Activated CD8-positive, alpha-beta memory T cell treated with anti-CD3 and anti-CD28 coated beads for 1 hour (primary cell): ENCODE measurements at places on chromosomes 12 and 14.

GRCh38 chr12:120368789-120369602 lies at the start of gene MSI1:
Gene MSI1, minus strand, starts transcription at chr12:120369164. Its CDS starts 73 bp downstream, at chr12:120369091.
- no peak for DNase-seq

GRCh38 chr12:78157199-78157598 lies 326.5 kb downstream of the NAV3 start:
- no peak for DNase-seq

- no peak for DNase-seq
Observed at GRCh38 chr12:76398106-76398505, 49.9 kb upstream of the BBS10 start.

DNA sequence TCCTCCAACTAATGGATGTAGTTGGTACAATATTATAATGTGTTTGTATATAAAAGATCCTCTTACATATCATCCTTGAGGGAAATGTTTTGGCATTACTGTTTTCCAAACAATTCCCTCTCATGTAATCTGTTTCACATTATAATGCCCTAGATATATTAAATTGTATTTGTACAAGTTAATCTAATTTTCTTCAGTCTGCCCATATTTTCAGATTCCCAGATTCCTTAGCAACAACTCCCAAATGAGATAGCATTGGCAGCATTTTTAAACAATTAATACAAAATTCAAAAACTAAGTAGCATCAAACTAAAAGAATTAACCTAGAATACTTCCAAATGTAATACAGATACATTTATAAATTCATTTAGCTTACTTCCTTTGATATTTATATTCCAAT lies 860.2 kb downstream of the C12orf50 start:
- DNase-seq = no peak

GRCh38 chr12:102885043-102885932 lies 31.8 kb downstream of the PAH start:
- no peak for DNase-seq

GRCh38 chr12:105850103-105850968 lies 288.4 kb downstream of the NUAK1 start:
- DNase-seq = no peak

DNA sequence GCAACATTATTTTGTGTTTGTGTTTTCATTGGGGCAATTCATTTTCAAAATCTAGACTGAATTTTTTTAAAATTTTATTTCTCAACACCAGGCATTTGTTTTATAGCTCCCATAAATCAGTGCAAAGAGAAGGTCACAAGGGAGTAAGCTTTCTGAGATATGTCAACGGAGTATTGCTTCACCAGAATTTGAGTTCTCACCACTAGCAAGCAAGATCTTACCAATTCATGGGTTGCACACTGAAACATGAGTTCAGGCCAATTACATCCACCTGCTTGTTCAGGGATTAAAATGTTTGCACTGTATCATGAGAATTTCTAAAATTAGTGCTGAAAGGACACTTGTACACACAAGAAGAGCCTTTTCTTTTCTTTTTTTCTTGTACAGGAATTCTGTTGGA lies 121.9 kb downstream of the CAND1 start:
- no peak for DNase-seq

DNA sequence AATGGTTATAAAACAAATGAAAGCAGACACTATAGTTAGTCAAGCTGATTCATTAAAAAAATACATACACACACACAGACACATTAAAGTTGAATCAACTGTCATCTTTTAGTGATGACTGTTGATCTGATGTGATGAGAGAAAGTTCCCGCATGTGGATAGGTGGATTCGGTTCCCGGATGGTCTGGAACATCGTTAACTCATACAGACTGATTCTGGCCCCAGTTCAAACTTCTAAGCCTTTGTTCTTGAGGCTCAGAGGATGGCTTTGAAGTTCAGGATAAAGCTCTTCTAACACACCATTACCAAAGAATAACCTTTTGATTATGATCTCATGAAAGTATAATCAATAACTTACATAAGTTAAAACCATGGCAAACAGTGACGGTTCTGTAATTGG lies 27.5 kb downstream of the WIF1 start:
- DNase-seq = no peak

DNA sequence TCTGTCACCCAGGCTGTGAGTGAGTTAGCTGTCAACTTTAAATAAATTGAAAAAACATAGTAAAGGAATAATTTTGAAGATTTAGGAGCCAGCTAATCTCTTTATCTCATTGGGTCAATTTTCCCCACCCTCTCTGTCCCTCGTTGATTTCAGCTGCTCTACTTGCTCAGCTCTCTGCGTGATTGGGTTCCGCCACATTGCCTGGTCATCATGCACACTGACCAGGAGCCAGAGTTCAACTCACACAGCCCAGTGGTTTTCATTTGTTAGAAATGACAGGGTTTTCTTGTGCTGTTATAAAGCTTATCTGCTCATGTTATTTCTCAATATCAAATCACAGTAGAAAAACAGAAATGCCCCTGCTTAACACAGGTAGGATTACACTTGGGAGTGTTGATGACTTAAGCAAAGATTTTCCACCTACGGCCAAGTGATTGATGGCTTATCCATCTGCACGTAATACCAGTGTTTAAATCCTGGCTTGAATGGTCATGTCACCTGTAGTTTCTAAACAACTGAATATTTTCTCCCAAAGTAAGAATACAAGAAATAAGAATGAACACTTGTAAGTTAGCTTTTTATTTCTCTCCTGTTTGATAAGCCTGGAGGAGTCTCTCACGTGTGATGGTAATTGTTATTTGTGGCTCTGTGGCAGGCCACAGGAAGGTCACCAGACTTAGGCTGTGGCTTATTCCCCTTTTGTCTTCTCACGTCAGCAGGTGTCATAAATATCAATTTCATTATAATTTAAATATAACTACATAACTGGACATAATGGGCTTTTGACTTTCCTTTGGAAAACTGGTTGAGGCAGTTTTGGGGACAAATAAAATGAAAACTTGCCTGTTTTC lies 367.2 kb upstream of the DDHD1 start:
- DNase-seq = no peak

DNA sequence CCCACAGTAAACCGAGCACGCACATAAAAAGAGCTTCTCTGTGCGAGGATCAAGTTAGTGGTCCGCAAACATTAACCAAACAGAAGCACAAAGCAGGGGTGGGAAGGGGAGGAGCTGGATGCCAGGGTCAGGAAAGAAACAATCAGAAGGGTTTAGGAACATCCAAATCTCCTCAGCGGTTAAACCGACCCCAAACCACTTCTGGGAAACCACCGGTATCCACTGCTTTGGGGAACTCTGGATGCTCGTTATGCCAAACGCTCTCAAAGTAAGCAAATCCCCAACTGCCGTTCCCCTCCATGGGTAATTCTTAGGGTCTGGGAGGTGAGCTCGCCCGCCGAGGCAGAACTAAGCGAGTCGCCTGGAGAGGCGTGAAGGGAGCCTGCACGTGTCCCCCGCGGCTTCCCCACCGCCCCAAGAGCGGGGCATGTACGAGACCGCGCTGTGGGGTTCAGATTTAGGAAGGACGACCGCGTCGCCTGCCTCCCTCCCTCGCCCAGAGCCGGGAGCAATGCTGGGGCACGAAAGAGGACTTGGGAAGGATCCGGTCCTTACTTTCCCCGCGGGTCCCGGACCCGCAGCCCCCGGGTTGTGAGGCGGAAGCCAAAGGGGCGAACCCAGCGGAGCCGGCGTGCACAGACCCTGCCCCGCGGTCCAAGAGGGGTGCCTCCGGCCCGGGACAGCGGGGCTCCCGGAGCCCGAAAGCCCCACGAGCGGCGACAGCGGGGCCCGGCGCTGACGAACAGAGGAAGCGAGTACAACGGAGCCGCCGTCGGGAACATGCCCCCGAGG lies 711 bp downstream of the SBNO1 start:
- peak; percentile 12 for DNase-seq

GRCh38 chr12:53221203-53222080 lies 10.6 kb downstream of the RARG start:
- DNase-seq = no peak

DNA sequence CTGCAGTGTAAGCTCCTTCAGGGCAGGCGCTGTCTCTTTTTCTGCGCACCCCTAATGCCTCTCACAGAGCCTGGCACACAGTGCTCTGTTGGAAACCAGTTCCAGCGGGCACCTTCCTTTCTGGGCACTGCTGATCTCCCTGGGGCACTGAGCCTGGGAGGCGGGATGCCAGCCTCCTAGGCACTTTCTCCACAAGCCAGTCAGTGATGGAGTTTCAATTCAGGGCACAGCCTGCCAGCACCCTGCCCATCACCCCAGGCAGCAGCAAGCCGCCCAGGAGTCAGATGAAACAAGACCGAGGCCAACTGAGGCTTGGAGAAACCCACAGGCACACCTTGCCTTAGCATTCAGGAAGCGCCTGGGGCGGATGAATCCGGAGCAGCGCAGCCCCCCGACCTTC lies 5.7 kb upstream of the CTDSP2 start:
- no peak for DNase-seq

DNA sequence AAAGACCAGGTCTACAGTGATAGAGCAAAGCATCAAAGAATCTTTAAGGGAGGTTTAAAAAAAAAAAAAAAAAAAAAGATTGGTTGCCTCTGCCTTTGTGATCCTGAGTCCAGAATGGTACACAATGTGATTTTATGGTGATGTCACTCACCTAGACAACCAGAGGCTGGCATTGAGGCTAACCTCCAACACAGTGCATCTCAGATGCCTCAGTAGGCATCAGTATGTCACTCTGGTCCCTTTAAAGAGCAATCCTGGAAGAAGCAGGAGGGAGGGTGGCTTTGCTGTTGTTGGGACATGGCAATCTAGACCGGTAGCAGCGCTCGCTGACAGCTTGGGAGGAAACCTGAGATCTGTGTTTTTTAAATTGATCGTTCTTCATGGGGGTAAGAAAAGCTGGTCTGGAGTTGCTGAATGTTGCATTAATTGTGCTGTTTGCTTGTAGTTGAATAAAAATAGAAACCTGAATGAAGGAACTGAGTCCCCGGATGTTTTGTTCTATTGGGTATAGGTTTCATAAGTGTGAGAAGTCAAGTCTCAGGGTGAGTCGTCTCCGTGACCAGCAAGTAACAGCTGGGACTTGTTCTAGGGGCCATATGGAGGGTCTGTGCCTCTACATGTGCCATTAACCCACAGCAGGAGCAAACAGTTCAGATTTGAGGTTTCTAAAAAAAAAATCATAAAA lies 9.3 kb downstream of the PEBP1 start:
- no peak for DNase-seq

DNA sequence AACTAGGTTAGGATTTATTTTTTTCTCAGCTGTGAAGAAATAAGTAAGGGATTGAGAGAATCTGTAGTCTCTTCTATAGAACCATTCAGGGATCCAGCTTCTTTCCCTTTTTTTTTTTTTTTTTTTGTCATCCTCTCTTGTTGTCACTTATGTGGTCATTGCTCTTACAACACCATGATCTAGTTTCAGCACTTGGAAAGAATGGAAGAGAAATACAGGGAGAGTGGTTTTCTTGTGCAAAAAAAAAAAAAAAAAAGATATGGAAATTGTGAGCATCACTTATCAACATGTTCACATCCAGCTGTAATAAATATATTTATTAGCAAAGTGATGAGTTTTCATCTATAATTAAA lies 599.3 kb downstream of the SLC6A15 start:
- no peak for DNase-seq

DNA sequence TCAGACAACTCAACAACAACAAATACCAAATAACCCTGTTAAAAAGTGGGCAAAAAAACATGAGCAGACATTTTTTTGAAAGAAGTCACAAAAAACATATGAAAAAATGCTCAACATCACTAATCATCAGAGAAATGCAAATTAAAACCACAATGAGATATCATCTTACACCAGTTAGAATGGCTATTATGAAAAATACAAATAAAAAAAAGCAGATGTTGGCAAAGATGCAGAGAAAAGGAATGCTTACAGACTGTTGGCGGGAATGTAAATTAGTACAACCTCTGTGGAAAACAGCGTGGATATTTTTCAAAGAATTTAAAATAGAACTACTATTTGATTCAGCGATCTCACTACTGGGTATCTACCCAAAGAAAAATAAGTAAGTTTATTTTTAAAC lies 114.0 kb downstream of the SLC38A4 start:
- no peak for DNase-seq

DNA sequence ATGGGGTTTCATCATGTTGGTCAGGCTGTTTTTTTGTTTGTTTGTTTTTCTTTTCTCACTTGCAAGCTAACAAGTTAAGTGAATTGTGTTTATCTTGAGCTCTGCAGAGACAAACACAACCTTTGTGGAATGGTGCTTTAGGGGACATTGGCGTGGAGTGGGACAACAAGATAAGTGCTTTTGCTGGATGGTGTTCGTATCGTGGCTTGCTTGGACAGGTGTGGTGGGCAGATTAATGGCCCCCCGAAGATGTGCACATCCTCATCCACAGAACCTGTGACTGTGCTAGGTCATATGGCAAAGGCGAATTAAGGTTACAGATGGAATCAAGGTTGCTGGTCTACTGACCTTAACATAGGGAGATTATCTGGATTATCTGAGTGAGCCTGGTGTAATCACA lies 7.0 kb downstream of the MLXIP start:
- DNase-seq = no peak

- no peak for DNase-seq
Observed at GRCh38 chr12:127489061-127489460, 777.9 kb upstream of the TMEM132C start.

DNA sequence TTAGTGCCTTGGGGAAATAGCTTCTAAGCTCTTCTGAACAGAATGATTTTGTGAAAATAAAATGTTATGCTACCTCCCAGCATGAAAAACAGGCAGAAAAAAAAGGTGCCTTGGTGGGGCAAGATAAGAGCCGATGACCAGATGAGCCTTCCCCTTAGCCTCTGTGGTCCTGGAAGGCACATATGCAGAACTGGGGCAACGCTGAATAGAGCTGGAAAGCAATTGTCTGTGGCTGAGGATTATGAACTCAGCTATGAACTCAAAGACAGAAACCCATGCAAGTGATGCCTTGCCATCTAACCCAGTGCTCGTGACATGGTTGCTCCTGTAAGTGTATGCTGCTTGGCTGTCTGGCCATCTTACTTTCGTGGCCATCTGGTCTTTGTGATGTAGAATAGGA lies 128.5 kb upstream of the FRMD6 start:
- DNase-seq = no peak

DNA sequence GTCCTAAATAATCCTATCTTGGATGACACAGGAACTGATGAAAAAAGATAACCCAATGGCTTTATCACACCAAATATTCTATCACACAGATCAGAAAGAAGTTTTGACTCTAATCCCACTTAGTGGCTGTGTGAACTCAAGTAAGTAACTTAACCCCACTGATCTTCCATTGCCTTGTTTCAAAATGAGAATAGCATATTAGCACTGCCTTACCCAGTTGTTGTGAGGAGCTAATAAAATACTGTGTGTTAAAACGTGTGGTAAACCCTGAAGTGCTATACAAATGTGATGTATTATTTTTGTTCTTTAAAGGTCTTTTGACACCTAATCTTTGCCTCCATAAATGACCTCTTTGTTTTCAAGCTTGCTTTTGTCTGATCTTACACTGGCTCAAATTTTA lies 60.9 kb upstream of the ARID2 start:
- no peak for DNase-seq
